GM18507 (cell line): ENCODE measurements at places on chromosomes 2 and 18.

- DNase-seq: no peak
These were observed 80.7 kb downstream of the CYRIA start for GRCh38 chr2:16584824-16585540.

GRCh38 chr2:70124983-70125480 lies 37.8 kb downstream of the PCBP1 start:
- DNase-seq: no peak

GRCh38 chr2:20665243-20666004 lies 1.5 kb upstream of the GDF7 start:
- DNase-seq: no peak

GRCh38 chr2:148298196-148298595 lies 277.3 kb downstream of the MBD5 start:
- no peak for DNase-seq

GRCh38 chr2:9206991-9207640 lies 504 bp downstream of the ASAP2 start:
- DNase-seq: no peak

DNA sequence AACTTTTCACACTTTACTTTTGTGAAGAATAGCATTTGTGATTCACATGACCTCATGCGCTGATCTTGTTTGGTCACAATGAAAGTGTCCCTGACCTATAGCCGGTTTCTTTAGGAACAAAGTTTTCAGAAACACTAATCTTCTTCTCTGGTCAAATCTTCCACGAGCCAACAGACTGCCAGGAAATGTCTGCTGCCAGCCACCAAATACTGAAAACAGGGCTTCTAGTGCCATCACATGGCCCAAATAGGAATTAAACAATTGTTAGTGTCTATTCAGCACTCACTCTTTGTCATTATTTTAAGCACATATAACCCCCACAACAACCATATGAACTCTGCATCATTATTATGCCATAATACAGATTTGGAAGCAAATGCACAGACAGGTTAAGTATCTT lies 286.5 kb upstream of the SYT4 start:
- DNase-seq: no peak

DNA sequence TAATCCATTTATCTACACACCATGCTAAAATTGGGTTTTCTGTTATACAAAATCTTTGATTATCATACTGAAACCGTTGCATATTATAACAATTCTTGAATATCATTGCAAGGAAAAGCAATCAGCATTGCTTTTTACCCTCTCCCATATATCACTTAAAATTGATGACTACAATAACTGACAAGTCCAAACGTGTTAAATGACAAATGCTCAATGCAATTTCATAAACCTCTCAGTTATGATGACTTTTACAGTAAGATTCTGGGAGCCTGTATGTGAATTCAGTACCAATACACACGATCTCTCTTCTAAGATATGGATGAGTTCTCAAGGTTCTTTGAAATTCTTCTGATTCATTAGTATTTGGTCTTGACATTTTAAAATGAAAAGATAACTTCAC lies 368.5 kb upstream of the TRIB2 start:
- DNase-seq: no peak

GRCh38 chr2:30252723-30253701 lies 21.7 kb downstream of the LBH start:
- DNase-seq: no peak

DNA sequence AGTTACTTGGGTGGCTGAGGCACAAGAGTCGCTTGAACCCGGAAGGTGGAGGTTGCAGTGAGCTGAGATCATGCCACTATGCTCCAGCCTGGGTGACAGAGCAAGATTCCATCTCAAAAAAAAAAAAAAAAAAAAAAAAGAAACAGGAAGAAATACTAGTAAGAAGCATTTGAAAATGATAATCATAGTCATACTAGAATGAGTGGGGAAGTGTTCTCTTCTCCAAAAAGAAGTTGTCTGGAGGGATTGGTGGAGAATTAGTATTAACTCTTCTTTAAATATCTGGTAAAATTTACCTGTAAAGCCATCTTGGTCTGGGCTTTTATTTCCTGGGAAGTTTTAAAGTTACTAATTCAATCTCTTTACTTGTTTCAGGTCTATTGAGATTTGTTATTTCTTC lies 131.8 kb downstream of the FAM210A start:
- no peak for DNase-seq

DNA sequence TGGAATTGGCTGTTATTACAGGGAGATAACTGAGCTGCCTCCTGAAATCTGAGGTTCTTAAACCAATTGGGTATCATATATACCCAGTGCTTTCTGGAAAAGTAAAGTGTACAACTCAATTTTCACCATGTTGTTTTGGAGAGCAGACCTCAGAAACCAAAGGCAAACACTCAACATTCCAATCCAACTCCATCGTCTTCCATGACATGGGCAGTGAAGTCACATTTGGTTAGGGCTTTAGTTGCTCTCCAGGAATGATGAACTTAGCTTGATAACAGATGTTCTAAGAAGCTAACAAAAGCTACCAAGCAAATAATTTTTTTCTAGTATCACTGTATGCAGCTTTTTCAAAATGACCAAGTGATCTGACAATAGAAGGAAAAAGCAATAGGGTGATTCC lies 107.0 kb upstream of the SLC35G4 start:
- no peak for DNase-seq

- DNase-seq: no peak
These were observed 379.0 kb upstream of the FANCL start for GRCh38 chr2:58620093-58620492.

DNA sequence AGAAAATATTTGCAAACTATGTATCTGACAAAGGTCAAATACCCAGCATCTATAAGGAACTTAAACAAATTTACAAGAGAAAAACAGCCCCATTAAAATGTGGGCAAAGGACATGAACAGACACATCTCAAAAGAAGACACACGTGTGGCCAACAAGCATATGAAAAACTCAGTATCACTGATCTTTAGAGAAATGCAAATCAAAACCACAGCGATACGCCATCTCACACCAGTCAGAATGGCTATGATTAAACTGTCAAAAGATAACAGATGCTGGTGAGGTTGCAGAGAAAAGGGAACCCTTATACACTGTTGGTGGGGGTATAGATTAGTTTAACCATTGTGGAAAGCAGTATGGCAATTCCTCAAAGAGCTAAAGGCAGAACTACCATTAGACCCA lies 64.3 kb upstream of the RBMS1 start:
- DNase-seq: no peak

DNA sequence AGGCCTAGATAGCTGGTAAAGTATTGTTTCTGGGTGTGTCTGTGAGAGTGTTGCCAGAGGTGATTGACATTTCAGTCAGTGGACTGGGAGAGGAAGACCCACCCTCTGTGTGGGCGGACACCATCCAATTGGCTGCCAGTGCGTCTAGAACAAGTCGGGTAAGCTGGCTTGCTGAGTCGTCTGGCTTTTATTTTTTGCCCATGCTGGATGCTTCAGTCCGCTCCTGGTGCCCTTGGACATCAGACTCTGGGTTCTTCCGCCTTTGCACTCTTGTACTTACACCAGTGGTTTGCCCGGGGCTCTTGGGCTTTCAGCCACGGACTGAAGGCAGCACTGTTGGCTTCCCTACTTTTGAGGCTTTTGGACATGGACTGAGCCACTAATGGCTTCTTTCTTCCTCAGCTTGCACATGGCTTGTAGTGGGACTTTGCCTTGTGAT lies 24.3 kb downstream of the DIS3L2 start:
- DNase-seq: no peak

DNA sequence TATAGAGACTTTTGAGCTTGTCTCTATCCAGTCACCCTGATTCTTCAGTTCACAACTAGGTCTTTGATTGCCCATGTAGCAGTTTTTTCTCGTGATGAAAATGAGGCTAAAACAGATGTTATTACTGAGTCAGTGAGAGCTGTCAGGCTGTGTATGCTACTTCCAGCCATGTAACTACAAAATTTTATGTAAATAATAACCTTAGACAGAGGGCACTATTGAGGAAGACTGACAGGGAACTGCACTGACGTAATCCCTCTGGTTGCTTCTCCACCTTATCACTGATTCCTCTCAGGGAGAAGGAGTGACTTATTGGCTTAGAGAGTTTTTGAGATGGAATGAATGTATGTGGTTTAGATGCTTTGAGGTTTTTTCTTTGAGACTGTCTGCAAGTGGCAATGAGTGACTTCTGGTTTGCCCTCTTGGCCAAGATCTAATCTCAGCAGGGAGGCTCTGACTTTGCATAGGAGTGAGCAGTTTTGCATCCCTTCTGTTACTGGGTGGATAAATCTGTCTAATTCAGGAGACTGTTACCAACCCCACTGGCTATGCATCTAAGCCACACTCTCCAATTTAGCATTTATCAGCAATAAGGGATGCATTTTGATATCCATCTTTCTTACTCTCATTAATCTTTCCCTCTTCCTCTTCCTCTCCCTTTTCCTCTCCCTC lies 555.2 kb upstream of the FANCL start:
- no peak for DNase-seq

GRCh38 chr18:72114801-72115594 lies 429.1 kb downstream of the CBLN2 start:
- no peak for DNase-seq

DNA sequence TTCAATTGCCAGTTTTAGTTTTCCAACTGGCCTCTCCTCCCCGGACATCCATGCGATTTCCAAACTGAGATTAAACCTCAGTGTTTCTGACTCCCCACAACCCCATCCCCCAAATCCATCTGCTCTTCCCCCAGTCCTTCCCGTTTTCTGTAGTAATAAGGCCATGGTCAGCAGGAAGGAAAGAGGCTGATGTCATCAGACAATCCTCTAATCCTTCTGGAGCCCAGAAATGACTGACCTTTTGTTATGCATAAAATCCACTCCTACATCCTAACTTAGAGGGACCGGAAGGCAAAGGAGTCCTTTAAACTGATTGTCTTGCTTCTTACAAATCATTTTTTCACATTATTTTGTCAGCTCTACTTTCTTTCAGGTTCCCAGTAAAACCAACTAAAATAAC lies 155.8 kb downstream of the INO80D start:
- DNase-seq: no peak

DNA sequence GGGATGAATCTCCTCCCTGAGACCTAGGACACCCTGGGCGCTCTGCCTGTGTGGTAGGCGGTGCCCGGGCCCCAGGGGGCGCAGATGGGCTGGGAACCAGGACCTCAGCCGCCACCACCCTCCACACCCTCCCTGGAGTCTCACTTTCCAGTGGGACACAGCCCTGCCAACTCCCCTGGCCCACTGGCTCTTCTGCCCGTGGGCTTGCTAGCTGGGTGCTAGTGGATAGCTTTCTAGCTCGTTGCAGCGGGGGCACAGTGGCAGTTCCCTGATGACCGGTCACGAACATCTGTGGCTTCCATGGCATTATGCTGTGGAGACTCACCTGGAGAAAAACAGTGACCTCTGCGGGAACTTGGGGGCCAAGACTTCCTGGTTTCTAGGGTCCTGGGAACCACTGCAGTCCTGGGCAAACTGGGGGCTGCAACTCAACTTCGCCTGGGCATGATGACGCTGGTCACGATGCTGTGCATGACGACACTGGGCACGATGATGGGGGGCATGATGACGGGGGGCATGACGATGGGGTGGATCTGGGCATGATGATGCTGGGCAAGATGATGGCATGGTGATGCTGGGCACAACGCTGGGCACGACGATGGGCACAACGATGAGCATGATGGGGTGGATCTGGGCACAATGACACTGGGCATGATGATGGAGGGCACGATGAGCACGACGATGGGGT lies 31.0 kb upstream of the ALLC start:
- DNase-seq: no peak

- DNase-seq: no peak
These were observed 196.6 kb upstream of the CELF4 start for GRCh38 chr18:37762076-37762621.

GRCh38 chr2:239589270-239589825 lies 188.5 kb upstream of the HDAC4 start:
- DNase-seq: no peak

DNA sequence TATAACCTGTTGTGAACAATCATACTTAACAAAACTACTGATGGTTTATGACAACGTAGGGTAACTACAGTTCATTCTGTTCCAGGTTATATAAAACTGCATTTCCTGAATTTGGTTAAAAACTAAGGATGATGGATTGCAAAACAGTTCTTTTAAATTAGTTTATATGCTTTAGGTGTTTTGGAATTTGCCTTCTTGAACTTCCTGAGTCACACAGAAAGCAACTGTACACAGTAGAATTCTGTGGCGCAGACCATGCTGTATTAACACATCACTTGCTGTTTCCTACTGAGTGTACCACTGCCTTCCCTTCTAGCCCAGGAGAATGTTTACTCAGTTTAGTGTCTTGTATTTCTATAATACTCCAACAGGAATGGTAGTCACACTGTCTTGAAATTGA lies 19.4 kb downstream of the ITGB1BP1 start:
- no peak for DNase-seq

- peak; percentile 25 for DNase-seq
These were observed 79.0 kb downstream of the TTC21B start for GRCh38 chr2:165874445-165875039.

DNA sequence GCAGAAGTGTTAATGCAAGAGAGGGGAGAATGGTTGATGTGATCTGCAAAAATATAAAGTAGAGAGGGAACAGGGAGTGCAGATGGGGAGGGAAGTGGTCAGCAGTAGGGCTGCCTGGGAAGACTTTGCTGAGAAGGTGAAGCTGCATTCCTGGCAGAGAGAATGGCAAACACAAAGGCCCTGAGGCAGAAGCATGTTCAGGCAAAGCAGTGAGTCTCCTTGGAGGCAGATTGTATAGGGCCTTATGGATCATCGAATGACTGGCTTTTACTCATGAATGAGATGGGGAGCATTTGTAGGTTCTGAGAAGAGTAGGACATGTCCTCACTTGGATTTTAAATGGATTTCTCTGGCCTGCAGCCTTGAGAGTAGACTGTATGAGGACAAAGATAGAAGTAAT lies 9.5 kb downstream of the ITGA6 start:
- no peak for DNase-seq

- DNase-seq: no peak
These were observed 2.1 kb upstream of the CHCHD5 start for GRCh38 chr2:112582314-112582746.
